AML-193 (cell line): ENCODE measurements at places on chromosomes 2 and 18.

- no peak for DNase-seq
Observed at GRCh38 chr2:128438586-128438985, 119.9 kb upstream of the HS6ST1 start.

GRCh38 chr2:216315802-216316603, 56.3 kb downstream of the MARCHF4 start:
- no peak for DNase-seq

DNA sequence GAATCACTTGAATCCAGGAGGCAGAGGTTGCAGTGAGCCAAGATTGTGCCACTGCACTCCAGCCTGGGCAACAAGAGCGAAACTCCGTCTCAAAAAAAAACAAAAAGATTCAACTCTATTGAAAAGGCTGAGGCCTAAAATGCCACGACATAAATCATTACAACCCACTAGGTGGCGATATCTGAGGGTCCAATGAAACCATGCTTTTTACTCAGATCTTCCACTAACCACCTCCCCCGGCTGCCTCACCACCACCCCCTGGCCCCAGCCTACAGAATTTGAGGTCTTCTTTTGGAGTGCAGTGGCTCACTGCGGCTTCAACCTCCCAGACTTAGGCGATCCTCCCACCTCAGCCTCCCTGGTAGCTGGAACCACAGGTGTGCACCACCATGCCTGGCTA, 57.5 kb downstream of the AP1S3 start:
- peak; percentile 57 for DNase-seq

DNA sequence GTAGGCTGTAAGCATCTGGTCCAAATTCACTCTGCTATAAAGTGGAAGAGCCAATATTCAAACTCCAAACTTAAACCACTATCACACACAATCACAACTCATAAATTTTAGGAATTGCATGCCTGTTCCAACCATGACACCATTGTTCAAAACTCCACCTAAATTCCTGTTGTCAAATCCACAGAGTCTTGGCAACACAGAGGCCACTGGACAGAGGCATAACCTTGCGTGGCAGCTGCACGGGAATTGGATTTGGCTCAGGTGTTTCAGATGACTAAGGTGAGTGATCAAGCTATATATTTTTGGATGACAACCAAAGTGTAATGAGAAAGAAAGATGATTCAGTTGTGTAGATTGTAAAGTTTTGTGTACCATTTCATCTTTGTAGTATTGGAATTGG, 422.7 kb upstream of the TNP1 start:
- no peak for DNase-seq

- no peak for DNase-seq
Observed at GRCh38 chr2:123415678-123416077, 609.4 kb upstream of the CNTNAP5 start.

GRCh38 chr2:207088276-207088675, 77.5 kb downstream of the KLF7 start:
- DNase-seq, result no peak

- DNase-seq, result peak; percentile 48
Observed at GRCh38 chr2:159797543-159798375, at the start of gene CD302. CD302 (minus strand) TSS chr2:159798208; CDS start chr2:159798198, 10 bp downstream.

DNA sequence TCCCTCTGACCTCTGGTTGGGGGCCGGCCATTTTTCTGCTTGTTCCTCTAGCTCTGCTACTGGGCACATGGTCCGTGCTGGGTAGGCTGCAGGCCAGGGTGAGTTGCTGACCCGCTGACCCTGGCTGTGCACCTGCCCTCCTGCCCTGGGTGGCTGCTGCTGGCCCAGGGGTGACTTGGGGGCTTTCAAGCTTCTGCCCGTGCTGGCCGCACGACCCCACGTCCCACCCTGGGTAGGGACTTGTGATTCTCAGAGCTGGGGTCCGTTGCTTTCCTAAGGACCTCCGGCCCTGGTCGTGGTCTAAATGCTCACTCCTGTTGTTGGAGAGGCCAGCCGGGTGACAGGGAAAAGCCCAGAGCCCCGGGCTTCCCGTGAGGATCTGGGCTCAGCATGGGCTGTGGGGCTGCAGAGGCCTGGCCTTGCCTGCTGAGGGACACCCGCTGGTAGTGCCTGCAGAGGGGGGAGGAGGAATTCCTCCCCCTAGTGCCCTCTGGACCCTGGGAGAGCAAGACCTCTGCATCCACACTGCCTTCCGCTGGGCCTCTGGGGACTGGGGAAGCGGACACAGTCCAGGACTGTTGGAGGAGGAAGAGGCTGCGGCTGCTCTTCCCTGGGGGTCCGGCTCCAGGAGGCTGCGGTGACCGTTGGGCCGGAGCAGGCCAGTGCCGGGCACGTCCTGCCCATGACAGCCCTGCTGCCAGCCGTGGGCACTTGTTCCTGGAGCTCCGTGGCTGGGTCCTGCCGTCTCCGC, 6.3 kb upstream of the GAL3ST2 start:
- no peak for DNase-seq
